ENCODE measurements at places on chromosomes 3 and 15. TPM values are rescaled to one million over a fixed set of nuclear protein-coding genes. Genes with fewer than 3 reads are reported as not detected.

- no peak for DNase-seq
These were observed 3.6 kb downstream of the PDIA3 start for GRCh38 chr15:43749690-43750345.

DNA sequence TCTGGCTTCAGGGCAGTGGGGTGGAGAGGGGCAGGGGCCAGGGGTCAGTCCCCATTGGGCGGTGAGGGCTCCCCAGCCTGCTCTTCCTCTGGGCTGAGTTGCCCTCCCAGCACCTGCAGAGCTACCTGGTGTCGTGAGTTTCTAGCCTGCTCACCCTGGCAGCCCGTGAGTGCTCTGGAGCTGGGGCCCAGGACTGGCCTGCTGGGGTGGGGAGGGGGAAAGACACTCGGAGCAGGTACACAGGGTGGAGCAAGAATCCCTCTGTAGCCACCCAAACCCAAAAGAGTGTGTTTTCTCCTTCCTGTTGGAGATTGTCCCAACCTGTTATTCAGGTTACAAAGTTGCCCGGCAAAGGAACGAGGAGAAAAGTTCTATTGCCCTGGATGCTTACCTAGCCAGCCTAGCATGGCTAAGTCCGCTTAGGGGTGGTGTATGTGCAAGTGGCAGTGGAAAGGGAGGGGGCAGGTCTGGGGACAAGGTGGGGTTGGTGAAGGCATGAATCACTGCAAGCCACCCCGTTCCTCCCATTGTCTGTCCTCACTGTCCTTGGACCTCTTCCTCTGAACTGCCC, 8.9 kb downstream of the FAM3D start:
- DNase-seq = no peak

- DNase-seq = no peak
These were observed 1.4 kb upstream of the AP4E1 start for GRCh38 chr15:50906954-50907600.

DNA sequence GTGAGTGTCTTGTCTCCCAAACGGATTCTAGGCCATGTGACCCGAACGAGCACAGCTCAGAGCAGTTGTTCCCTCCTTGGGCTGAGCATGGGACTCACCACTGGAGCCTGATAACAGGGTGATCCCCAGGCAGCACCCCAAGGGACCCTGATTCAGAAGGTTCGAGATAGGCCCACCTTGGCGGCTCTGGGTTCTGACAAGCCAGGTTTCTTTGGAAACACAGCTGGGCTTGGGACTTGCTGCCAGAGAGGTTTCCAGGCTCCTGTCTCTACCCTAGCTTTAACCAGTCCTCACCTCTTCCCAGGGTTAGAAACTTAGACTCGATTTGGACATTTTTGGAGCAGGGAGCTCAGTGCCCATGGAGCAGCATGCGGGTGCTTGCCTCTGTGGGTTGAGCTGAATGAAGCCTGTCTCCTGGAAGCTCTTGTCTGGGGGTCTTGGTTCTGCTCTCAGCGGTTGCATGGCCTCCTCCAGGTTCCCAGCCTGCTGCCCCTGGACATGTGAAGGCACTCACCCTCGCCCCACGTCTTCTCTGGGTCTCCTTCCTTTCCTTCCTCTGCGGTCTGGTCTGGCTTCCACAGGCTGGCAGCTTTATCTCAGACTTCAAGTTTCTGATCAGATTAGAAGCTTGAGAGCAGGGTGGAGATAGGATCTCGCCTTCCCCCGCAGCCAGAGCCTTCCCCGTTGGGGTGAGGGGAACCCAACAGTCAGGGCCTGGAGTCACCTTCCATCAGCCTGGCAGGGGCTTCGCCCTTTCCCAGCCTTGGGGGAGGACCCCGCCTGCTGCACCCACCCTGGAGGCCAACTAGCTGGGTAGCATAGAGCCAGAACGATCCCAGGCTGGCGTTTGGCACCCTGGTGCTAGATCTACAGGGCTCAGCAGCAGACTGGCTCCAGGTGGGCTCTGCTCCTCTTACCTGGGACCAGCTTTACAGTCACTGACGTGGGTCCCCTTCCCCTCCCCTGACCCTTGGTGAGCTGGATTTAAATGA, 21.0 kb downstream of the PAQR5 start:
- DNase-seq = no peak

DNA sequence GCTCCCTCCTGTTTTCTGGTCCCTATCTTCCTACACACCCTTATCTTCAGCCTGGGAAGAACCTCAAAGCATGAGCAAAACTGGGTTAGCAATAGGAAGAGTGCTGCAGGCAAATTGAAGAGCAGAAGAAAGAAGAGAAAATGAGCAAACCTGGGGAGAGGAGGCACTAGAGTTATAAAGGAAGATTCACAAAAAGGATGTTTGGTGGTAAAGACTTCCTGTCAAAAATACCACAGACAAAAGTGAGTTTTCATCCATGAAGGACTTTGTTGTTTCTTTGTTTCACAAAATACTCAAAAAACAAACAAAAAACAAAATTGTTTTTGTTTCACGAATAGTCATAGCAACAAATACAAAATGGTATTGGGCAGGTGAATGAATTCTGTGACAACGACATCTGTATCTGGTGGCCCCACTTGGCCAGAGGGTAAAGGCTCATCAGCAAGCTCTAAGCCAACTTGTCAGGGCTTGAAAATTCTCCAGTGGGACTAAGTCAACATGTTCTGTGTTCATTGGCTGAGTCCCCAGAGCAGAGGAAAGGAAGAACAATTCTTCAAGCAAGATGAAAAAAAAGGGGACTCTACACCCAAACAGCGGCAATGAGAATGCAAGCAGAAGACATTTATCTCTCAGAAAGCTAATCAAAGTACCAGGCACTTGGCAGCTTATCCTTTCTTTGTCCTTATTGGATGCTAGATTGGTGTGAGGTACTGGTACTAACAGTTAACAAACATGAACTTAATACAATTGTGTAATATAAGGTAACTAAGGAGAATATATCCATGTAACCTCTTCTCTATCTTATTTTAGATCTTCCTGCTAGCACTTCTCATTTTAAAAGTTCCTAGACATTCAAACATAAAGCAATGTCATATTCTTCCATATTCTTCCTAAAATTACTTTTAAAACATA, 9.7 kb downstream of the ATP8B4 start:
- DNase-seq = no peak

GRCh38 chr15:39850436-39850835, 67.8 kb upstream of the FSIP1 start:
- DNase-seq = no peak

- DNase-seq = no peak
These were observed 23.1 kb downstream of the CD47 start for GRCh38 chr3:108067768-108068167.

GLT8D1 gene
- total RNA-seq = 54.7 TPM
